ENCODE measurements at places on chromosomes 11 and 22.

- DNase-seq, result no peak
These were observed 69.4 kb upstream of the EED start for GRCh38 chr11:86175191-86175590.

GRCh38 chr11:35100013-35100383 is 39.0 kb upstream of the CD44 start:
- no peak for DNase-seq

DNA sequence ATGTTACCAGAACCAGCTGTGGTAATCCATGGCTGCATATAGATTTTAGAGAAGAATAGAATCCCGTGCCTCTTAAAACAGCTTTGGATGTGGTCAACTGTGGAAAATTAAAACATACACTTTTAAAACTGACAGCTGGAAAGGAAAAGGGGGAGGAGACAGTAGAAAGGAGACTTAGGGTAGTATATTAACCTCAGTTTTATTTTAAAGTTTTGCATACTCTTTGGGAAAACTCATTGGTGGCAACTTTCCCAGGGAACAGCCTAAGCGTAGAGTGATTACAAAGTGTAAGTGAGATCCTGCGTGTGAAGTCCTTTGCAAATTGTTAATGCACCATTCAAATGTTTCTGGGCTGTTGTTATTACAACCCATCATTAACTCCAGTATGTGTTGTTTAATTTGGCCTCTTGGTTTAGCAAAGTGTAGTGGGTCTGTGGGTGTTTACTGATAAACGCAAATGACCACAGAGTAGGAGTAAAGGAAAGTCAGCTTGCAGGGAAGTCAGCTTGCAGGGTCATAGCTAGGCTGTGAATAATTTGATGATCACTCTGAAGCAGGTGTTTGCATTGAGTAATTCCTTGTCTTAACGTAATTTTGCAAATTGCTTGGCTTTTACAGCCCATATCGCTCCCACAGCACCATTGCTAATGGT is 88.0 kb upstream of the DBX1 start:
- no peak for DNase-seq

GRCh38 chr11:35016916-35017315 is 100.5 kb downstream of the PDHX start:
- DNase-seq, result no peak

GRCh38 chr11:26901162-26901561 is 92.8 kb upstream of the FIBIN start:
- no peak for DNase-seq

- DNase-seq, result peak; percentile 87
These were observed 1.0 kb upstream of the PPP6R2 start for GRCh38 chr22:50341977-50342650.

DNA sequence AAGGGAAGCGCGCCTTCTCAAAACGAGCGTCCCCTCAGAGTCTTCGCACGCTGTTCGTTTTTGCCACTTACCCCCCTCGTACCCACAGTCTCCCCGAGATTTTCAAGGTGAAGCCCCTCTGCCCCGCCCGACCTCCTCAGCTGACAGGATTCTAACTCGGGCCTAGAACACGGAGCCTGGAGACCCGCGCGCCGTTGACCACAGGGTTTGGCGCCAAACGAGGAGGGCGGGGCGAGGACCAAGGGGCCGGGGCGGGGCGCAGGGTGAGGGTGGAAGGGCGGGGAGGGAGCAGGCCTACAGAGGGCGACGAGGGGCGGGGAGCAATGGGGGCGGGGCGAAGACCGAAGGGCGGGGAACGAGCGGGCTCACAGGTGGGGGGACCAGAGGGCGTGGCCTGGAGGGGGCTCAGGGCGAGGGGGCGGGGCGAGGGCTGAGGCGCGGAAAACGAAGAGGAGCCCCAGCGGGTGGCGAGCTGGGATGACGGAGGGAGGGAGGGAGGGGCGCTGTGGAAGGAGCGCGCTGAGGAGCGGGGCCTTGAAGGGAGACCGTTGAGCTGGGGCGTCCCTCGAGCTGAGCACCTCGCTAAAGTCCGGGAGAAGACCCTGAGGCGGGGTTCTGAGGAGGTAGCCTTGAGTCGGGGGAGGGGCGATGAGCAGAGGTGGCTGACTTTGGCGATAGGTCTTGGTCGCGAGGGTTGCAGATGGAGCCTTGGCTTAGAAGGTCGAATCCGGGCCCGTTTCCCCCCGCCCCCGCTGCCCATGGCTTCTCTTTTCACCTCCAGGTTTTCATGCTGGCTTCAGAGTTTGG is at the start of gene DMC1:
Gene DMC1, minus strand, starts transcription at position 212 of the 807 bp plus-strand sequence. CDS start 1,927 bp downstream, outside the sequence.
- no peak for DNase-seq
